ENCODE measurements at places on chromosomes 7 and 10.

GRCh38 chr7:142919656-142920055 lies 13.9 kb downstream of the TRPV5 start:
- no peak for DNase-seq

DNA sequence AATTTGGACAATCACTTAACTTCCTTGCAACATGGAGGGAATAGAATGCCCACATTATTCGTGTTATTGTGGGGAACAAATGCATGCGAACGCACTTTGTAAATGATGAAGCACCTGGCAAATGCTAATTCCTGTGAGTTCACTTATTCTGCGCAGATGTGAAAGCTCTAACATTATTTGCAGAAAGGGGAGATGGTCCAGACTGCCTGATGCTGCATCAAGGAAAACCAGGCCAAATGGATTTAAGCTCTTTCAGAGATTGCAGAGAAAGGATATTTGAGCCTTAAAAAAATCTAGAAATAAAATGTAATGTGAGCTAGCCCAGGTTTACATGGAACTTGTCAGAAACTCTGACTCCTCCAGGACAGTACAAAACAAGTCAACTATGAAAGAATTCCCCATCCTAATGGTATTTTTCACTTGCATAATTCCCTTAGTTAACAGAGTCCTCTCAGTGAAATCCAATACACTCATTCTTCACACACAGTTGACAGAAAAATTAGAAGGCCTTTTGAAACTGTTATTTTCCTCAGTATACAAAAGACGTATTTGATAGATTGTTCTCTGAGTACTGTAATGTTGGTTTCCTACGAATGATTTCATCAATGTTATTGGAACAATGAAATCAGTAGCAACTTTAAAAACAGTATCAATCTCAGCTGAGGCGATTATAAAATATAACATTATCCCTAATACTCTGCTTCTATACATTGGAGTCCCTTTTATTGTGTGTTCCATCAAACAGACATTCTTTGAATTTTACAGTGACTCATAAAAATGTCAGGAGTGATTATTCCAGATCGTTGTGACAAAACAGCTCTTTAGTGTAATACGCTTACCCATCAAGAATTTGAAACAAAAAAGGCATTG lies 136.3 kb upstream of the ANK3 start:
- DNase-seq = no peak

- DNase-seq = no peak
Measured at GRCh38 chr7:19554581-19554980, 154.3 kb downstream of the POLR1F start.

DNA sequence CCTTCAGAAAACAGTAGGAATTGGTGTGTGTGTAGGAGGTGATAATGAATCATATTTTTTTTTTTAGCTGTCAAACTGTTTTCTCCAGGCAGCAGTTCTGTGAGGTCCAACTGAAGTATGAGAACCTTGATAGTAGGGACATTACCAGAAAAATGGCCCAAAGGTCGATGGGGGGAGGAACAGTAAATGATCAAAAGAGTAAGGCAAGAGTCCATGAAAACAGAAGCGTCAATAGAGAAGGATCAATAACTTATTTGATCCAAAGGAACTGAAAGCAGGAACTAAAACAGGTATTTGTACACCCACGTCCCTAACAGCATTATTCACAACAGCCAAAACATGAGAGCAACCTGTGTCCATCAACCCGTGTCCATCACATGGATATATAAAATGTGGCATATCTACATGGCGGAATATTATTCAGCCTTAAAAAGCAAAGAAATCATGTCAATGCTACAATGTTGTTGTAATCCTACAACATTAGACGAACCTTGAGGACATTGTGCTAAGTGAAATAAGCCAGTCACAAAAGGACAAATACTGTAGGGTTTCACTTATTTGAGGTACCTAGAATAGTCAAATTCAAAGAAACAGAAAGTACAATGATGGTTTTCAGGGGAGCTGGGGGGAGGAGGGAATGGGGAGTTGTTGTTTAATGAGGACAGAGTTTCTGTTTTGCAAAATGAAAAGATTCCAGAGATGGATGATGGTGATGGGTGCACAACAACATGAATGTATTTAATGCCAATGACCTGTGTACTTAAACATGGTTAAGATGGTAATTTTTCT lies 214.0 kb upstream of the KLF14 start:
- no peak for DNase-seq

DNA sequence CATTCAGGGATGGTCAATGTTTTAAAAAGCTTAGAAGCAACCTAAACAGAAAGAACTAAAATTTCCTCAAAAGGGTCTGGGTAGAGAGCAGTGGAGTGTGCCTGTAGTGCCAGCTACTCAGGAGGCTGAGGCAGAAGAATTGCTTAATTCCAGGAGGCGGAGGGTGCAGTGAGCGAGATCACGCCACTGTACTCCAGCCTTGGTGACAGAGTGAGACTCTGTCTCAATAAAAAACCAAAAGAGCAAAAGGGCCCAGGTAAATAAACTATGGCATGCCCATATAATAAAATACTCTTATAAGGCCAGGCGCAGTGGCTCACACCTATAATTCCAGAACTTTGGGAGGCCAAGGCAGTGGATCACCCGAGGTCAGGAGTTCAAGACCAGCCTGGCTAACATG lies 93.0 kb downstream of the DNMBP start:
- no peak for DNase-seq

- DNase-seq = no peak
Measured at GRCh38 chr10:71513936-71514335, 117.2 kb downstream of the CDH23 start.

GRCh38 chr10:117454502-117454901 lies 79.3 kb upstream of the PDZD8 start:
- DNase-seq = no peak

DNA sequence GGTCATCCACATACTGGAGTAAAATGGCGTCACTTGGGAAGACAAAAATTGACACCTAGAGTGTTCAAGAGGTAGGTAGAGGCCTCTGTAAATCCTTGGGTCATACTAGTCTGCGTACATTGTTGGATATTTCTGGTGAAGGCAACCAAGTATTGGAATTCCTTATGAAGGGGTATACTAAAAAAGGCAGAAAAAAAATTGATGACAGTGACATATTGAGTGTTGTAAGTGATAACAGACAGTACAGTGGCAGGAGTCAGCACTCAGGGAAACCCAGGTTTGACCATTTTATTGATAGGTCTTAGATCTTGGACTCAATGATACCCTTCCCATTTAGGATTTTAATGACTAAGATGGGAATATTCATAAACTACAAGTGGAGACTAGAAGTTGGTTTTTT lies 359.1 kb upstream of the VSTM2A start:
- DNase-seq = no peak

- no peak for DNase-seq
Measured at GRCh38 chr7:113394856-113395255, 276.5 kb upstream of the SMIM30 start.

DNA sequence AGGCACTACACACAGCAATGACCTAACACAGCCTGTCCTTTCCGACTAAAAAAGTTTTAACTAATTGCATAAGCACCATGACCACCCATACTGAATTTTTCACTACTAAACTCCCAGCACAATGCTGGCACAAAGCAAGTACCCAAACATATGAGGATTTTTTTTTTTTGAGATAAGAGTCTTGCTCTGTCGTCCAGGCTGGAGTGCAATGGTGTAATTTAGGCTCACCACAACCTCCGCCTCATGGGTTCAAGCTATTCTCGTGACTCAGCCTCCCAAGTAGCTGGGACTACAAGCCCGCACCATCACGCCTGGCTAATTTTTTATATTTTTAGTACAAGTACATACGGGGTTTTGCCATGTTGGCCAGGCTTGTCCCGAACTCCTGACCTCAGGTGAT lies 5.1 kb downstream of the UBE2H start:
- DNase-seq = no peak

DNA sequence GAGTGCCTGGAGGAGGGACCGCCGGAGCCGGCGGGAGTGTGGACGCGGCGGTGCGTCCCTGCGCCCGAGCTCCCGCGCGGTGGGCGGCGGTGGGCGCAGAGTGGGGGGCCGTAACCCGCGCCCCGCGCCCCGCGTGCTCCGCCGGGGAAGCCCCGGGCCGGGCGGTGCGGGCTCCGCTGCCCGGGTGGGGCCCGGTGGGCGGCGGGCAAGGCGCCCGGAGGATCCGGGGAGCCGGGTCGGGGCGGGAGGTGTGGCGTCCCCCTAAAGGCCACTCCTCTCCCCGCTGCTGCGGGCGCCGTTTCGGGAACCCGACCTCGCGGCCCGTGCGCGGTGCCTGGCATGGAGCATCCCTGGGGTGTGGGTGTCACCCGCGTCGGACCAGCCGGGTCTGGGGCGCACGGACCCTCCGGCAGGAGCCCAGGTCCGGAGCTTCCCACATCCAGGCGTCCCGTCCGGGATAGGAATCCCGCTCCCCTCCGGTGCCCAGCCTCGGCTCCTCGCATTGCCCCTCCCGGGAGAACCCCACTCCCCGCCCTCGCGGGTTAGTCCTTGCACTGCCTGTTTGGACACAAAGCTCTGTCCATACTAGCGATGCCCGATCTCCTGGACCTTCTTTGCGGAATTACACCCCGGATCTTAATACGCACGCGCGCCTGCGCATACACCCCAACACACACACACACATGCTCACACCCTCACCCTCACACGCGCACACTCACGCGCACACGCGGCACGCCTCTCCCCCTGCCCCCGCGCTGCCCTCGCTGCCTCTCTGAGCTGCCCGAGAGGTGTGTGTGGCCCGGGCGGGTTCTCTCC lies 723 bp downstream of the MTURN start:
- DNase-seq = peak; percentile 64

DNA sequence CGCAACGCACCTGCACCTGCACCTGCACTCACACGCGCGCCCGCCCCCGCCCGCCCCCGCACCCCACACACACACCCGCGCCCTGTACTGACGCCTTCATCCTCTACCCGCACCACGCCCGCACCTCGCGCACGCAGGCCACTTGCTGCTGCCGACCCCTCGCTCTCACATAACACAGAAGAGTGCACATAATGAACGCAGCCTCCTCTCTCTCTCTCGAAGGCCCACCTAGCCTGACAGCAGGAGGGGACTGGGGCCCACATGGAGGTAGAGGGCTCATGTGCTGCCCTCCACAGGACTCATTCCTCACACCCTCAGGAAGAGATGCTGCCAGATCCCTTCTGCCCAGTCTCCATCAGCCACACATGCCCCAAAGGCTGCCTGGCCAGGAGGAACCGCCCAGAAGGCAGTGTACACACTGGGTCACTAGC lies 432 bp upstream of the CAMK2B start:
- peak; percentile 65 for DNase-seq

- no peak for DNase-seq
Measured at GRCh38 chr7:106590209-106590816, 70.6 kb downstream of the CCDC71L start.

- no peak for DNase-seq
Measured at GRCh38 chr7:111708072-111708471, 145.8 kb upstream of the IMMP2L start.

- no peak for DNase-seq
Measured at GRCh38 chr7:30479202-30480120, 877 bp upstream of the NOD1 start.

GRCh38 chr7:45021604-45022296 lies 21.7 kb downstream of the CCM2 start:
- DNase-seq = no peak

GRCh38 chr7:95205665-95206225 lies 118.6 kb downstream of the PON1 start:
- no peak for DNase-seq

DNA sequence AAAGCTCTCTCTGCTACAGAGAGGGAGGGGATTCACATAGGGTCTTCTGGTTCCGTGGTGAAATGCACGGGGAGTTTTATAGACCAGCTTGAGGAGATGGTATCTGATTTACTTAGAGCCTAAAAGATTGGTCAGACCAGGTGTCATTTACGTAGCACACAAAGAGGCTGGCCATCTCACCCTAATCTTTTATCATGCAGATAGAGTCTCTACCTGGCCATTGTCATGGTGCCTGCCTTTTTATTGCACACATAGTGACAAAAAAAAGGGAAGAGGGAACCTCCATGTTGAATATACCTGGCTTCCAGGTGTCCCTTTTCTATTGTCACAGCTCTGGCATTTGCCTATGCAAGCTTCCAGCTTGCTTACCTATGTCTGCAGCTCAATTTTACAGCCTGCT lies 1456.1 kb downstream of the GATA3 start:
- DNase-seq = no peak

- DNase-seq = no peak
Measured at GRCh38 chr10:124677293-124677699, 66.9 kb downstream of the FAM53B start.

DNA sequence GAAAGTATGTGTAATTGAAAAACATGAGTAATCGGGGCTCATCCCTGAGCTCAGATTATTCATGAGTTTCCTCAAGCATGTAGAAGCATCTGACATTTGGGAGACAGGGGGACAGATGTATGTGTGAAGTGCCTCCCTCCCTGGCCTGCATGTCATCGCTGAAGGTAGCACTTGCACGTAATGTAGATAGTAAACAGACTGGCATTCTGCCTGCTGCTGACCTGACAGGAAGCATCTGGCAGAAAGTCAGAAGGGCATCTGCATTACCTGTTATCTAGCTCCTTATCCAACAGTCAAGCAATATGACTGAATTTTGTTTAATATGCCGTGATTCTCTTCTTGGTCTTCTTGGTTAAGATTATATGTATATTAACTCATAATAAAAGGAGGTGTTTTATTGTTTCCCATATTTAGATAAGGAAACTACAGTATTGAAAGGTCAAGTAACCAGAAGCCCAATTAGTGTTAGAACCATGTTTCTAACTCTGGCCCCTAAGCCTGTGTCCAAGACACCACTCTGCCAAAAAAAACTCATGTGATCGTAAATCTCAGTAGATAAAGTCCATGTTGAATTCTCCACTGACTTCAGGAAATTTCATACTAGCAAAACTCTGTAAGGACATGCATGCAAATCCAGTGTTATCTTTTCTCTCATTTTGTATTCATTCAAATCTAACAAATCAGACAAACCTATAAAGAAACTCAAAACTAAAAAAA lies 918.1 kb upstream of the MBL2 start:
- no peak for DNase-seq

- DNase-seq = no peak
Measured at GRCh38 chr10:36256166-36256565, 614.1 kb upstream of the FZD8 start.

DNA sequence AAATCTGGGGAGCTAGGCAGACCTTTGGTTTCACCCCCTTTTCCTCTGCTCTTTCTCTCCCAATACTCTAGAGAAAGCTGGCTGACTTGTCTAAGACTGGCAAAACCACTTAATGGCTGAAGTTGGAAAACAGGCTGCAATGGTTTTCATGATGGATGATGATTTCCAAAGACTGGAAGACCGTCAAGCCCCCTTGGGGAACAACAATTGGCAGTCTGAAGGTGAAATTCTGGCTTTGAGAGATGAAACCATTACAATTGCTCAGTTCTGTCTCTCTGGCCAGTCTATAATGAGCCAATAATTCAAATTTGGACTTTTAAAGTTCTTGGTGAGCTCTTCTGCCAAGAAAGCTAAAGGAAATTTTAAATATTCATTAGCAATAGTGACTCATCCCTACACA lies 680.5 kb downstream of the PARD3 start:
- no peak for DNase-seq

DNA sequence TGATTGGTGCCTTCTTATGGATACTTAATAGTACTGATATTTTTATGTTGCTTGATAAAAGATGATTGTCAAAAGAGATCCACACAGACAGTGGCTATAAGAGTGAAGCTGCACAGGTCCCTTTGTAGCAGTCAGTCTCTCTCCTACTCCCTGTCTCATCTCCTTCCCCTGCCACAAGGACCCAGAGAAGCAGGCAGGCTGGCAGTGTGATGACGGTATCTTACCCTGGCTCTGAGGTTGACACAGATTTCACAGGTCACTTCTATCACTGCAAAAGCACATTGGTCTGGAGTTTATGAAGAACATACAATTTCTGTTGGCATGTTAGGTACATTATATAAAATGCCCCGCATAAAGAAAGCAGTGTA lies 64.4 kb upstream of the AHR start:
- DNase-seq = no peak

- DNase-seq = no peak
Measured at GRCh38 chr10:13803566-13804554, 217.1 kb downstream of the PRPF18 start.

All from WERI-Rb-1 (cell line).